GM04503 (cell line): ENCODE measurements at places on chromosomes 3 and 15.
A peak's percentile ranks its signal among the peaks of the same experiment; 100 is the strongest.

GRCh38 chr3:14216257-14217048 lies 37.8 kb downstream of the LSM3 start:
- no peak for DNase-seq

- DNase-seq: no peak
Observed at GRCh38 chr3:102796804-102797203, 362.0 kb downstream of the ZPLD1 start.

GRCh38 chr15:66765478-66766281 lies 63.6 kb downstream of the SMAD6 start:
- DNase-seq: peak; percentile 56

- no peak for DNase-seq
Observed at GRCh38 chr3:62882676-62883200, 7.5 kb upstream of the CADPS start.

DNA sequence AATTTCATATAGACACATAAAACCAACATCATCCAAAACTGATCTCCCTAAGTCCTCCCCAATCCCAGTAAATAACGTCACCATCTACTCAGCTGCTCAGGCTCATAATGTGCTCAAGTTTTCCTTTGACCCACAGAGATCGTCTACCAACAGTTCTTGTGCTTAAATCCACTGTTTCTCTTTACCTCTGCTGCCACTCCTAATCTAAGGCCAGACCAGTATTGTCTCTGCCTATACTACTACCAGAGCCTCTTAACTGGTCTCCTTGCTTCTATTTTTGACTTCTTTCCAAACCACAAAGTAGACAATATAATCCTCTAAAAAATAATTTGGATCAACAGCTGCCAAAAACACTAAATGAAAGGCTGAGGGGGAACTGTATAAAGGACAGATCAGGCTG lies 65.3 kb downstream of the CLASP2 start:
- DNase-seq: no peak
